A375 (cell line): ENCODE measurements at places on chromosomes 3 and 15. TPM values are rescaled to one million over a fixed set of nuclear protein-coding genes. Genes with fewer than 3 reads are reported as not detected.

DUOX1 gene
- not detected in 2 replicates for total RNA-seq

TMEM42 gene
- total RNA-seq, result 22.3 and 27.7 TPM in 2 replicates

IGSF11 gene
- total RNA-seq, result 0.11 and 0.29 TPM in 2 replicates

SPINK8 gene
- not detected in 2 replicates for total RNA-seq

GUCA1C gene
- total RNA-seq, result not detected in 2 replicates

MKRN3 gene
- 9.4 and 13.0 TPM in 2 replicates for total RNA-seq

GOLGA6L7 gene
- total RNA-seq, result not detected in 2 replicates

SLC35G2 gene
- total RNA-seq, result 21.1 and 22.2 TPM in 2 replicates

FRMD5 gene
- total RNA-seq, result 10.7 and 14.9 TPM in 2 replicates

PP2D1 gene
- not detected in 2 replicates for total RNA-seq

TNFAIP8L3 gene
- not detected in 2 replicates for total RNA-seq

RHCG gene
- not detected in 2 replicates for total RNA-seq

GRM7 gene
- total RNA-seq, result 0.15 and 0.40 TPM in 2 replicates

ZNF80 gene
- not detected in 2 replicates for total RNA-seq

PLA2G4D gene
- not detected in 2 replicates for total RNA-seq

LIPH gene
- 0.04 TPM in 1 of 2 replicates, not detected in the other for total RNA-seq

MITF gene
- total RNA-seq, result 22.0 and 25.9 TPM in 2 replicates

WNT7A gene
- total RNA-seq, result 0.11 and 0.16 TPM in 2 replicates

AHSG gene
- not detected in 2 replicates for total RNA-seq

FAM81A gene
- 1.1 and 3.2 TPM in 2 replicates for total RNA-seq

CAV3 gene
- total RNA-seq, result not detected in 2 replicates

ZNF106 gene
- 22.6 and 27.5 TPM in 2 replicates for total RNA-seq

RBPMS2 gene
- total RNA-seq, result 0.16 and 0.34 TPM in 2 replicates

ANKRD34C gene
- not detected in 2 replicates for total RNA-seq

SIN3A gene
- 31.0 and 40.1 TPM in 2 replicates for total RNA-seq

CASR gene
- total RNA-seq, result not detected in 2 replicates

POLG gene
- total RNA-seq, result 74.9 and 82.3 TPM in 2 replicates

CNTN3 gene
- 1.3 and 1.7 TPM in 2 replicates for total RNA-seq

PLSCR4 gene
- 0.75 and 1.0 TPM in 2 replicates for total RNA-seq

CTDSPL2 gene
- 85.1 and 88.3 TPM in 2 replicates for total RNA-seq

TIMP4 gene
- not detected in 2 replicates for total RNA-seq

SLCO2A1 gene
- total RNA-seq, result 0.03 and 0.08 TPM in 2 replicates

SLC9C1 gene
- total RNA-seq, result 0.04 TPM in 1 of 2 replicates, not detected in the other

CALML4 gene
- 5.4 and 7.4 TPM in 2 replicates for total RNA-seq

GP5 gene
- not detected in 2 replicates for total RNA-seq

ISG20 gene
- total RNA-seq, result 383 and 409 TPM in 2 replicates

USP50 gene
- total RNA-seq, result not detected in 2 replicates

LINGO1 gene
- not detected in 2 replicates for total RNA-seq

GOLGA6L10 gene
- total RNA-seq, result 1.6 and 1.7 TPM in 2 replicates

ADPRH gene
- total RNA-seq, result 2.0 and 2.3 TPM in 2 replicates

MYRIP gene
- not detected in 2 replicates for total RNA-seq

CA12 gene
- 0.40 and 0.57 TPM in 2 replicates for total RNA-seq

UROC1 gene
- not detected in 2 replicates for total RNA-seq

APOD gene
- 2.3 and 2.7 TPM in 2 replicates for total RNA-seq

RPUSD3 gene
- total RNA-seq, result 68.3 and 89.1 TPM in 2 replicates
